ENCODE measurements at places on chromosomes 5 and 9.

DNA sequence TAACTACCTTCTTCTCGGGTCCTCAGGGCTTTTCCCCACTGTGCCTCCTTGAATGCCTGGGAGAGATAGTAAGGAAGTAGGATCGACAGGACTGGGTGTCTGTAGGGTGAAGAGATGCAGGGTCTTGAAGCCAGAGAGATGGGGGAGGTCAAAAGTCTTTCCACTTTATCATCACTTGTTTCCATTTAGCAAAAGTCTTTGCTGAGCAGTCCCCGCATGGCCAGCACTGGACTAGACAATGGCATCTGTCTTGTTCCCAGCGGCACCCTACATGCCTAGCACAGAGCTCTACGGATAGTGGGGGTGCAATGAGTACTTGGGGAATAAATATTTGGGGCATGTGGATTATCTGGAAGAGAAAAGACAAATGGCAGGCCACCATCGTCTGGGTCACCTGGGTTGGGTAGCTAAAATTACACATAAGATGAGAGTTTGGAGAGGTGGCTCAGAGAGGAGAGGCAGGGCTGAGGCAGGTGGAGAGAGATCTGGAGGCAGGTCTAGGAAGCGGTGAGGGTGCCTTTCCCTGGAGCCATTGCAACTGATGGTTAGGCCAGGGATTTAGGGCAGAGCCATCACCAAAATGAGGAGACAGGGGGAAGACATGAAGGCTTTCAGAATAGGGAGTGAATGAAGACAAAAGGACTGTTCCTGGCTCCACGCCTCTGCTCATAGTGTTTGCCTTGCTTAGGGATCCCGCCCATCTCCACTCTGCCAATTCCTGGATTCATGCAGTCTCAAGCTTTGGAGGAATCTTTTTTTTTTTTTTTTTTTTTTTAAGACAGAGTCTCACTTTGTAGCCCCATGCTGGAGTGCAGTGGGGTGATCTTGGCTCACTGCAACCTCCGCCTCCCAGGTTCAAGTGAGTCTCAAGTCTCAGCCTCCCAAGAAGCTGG, 250.8 kb upstream of the KLF4 start:
- DNase-seq: no peak

DNA sequence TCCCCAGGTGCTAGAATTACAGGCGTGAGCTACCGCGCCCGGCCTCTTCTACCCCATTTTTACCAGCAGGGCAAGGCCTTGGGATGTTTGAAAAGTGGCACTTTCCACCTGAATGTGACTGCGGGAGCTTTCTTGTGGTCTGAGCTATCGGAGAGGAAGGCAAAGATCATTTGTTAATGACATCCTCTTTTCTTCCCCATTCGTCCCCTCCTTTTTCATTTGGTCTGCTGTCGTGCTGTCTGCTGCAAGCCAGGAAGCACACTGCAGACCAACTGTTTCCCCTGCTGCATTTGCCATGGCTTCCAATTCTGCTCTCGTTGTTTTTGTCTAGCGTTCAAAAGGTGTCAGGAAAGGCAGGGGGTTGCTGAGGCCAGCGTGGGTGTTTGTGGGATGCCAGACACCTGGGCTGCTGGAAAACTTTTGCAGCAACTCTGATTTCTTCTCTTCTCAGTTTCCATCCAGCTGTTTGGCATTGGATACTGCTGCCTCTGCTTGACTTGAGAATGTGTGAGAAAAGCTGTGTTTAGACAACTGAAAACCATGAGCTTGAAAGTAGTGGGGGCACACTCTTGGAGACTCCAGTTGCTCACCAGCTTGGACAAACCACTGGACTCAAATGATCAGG, 196.4 kb upstream of the MSX2 start:
- no peak for DNase-seq

DNA sequence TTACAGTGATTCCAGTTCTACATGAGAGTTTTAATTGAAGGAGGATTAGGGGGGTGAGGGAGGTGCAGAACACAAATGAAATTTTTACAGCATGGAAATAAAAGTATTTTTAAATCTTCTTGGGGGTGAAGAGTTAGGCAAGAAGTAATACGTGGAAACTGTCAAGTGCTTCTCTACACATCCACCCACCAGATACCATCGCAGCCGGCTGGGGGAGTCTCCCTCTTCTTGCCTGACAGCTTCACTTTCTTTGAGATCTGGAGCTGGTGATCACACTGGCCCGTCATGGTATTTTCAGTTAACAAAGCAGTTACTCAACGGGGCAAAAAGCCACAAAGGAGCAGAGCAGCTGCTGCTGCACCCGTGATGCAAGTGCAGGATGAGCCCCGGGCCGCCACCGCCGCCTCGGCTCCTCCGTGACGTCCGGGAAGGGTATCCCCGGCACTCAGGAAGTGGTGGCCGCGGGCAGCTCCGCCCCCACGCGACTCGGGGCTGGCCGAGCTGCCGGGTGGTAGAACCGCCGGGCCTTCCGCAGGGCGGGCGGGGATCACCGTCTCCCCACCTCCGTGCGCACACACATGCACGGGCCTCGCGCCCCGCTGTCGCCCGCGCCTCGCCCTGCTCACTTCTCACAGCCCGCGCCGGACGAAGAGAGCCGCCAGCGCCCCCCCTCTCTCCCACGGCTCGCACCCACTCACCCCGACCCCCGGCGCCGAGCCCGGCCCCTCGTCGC, 2.4 kb upstream of the NR4A3 start:
- DNase-seq: peak; percentile 57

DNA sequence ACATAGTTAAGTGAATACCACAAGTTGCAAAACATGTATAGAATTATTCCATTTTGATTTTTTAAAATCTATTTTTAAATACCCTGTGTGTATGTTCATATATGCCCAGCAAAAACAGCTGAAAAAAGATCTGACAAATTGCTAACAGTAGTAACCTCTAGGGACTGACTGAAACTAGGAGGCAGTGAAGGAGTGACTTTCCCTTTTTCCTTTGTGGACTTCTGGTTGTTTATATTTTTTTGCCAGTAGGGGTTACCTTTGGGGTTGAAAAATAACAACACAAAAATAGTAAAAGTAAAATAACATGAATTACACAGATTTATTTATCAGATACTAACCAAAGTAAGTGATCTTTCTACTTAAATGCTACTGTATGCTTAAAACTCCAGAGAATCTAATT, 2.9 kb downstream of the MEGF9 start:
- DNase-seq: no peak

DNA sequence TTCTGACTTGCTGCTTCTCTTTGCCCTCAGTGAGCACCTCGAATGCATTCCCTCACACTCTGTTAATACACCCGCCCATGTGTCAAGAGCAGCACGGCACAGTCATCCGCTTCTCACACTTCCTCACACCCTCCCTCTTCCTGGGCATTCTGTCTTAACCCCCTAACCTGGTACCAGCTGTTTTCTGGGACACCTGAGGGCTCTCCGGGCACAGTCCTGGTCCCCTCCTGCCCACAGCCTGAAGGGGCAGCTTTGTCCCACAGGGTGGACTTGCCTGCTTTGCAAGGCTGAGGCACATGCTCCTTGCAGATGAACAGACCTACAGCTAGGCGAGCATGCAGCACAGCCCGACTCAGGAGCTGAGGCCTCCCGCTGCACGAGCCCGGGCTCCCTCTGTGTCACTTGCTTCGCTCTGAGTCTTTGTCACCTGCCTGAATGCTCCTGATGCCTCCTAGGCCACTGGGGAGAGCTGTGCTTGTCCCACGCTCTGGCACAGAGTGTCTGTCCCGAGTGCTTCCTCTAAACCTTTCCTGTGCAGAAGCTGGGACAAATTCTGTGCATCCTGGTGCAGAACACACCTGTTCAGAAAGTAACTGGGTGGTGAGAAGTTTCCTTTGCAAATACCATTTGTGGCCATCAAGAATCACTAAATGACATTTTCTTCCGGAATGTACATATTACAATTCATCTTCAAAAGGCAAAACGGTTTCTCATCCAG, 47.8 kb downstream of the AHRR start:
- DNase-seq: no peak

- DNase-seq: no peak
Measured at GRCh38 chr9:19445452-19445851, 36.6 kb downstream of the ACER2 start.

- DNase-seq: no peak
Measured at GRCh38 chr9:77588271-77588937, 59.7 kb downstream of the GNA14 start.

GRCh38 chr9:18605766-18606180, 131.8 kb downstream of the ADAMTSL1 start:
- DNase-seq: no peak

GRCh38 chr9:31848505-31849285, 535.7 kb upstream of the ACO1 start:
- DNase-seq: no peak

DNA sequence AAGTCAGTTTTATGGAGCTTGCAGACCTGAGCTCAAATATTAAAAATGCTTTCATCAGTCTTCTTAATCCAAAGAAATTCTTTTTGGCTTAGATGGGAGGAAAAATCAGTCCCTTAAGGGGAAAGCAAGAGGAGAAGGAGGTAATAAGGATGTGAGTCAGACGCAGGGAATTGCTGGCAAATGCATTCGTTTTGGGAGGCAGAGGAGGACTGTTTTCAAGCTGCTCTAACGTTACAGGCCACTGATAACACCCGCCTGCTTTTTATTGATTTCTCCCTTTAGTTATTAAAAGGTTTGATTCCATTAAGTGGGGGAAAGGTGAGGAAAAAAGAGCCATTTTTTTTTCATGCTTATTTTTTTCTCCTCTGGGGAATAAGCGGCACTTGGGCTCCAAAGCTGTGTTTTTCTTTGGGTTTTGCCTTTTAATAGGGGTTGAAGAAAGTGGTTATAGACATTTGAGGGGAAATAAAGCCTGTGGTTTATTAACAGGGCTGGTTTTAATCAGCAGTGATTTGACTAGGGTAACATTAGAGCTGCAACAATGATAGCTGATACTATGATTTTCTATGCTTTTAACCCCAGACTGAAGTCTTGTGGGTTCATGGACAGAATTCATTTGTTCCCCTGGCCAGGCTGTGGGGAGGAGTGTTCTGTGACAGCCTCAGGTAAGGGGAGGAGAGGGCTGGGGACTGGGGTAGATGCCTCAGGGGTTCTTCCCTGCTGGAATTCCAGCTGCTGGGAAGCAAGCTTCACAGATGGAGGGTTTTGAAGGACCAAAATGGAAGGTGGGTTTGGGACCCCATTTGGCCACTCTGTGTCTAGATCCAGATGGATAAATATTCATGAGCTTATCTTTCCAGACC, 225.2 kb downstream of the GAS1 start:
- DNase-seq: no peak

GRCh38 chr9:114027863-114028465, 50.1 kb downstream of the AMBP start:
- DNase-seq: no peak

GRCh38 chr5:80078921-80079320, 43.8 kb downstream of the THBS4 start:
- DNase-seq: no peak

DNA sequence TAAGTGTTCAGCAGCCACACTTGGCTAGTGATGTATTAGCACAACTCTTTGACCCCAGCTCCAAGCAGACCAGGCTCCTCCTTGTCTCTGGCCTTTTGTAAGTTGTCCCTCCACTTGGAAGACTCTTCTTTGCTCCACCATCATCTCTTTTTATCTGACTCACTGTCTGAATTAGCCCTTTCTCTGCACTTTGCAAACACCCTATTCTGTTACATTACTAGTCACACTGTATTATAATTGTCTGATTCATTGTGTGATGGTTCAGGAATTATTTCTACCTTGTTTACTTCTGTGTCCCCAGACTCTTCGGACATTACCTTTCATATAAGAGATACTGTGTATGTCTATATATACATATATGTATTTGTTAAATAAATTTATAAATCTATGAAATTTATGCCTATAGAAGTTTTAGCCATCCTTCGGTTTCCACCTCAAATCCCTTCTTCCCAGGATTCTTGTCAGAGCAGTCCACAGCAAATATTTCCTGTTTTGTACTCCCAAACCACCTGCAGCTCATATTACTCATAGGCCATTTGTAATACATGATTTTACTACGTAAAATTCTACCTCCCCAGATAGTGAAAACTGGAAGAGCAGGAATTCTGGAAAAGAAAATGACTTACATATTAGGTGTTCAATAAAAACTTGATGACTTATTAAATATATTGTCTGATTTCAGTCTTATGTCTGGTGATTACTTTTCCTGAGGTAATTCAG, 69.0 kb downstream of the MTAP start:
- no peak for DNase-seq

GRCh38 chr5:107459605-107460004, 211.1 kb downstream of the EFNA5 start:
- DNase-seq: no peak

DNA sequence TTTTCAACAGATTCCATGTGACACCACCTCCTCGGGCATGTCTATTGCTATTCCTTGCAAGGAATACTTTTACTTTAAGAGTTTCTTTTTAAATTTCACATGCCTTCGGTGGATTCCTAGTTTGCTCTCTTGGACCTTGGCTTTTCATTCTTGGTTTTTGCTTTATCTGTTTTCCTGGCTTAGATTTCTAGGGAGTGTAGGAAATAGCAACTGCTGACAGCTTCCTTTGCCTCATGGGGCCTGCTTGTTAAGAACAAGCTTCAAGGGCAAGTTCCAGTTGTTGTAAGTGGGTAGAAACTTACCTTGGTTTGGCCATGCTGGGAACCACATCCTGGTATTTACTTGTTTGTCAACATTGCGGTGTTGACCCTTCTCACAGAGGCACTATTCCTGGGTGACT, 348.5 kb downstream of the DMAC1 start:
- no peak for DNase-seq

DNA sequence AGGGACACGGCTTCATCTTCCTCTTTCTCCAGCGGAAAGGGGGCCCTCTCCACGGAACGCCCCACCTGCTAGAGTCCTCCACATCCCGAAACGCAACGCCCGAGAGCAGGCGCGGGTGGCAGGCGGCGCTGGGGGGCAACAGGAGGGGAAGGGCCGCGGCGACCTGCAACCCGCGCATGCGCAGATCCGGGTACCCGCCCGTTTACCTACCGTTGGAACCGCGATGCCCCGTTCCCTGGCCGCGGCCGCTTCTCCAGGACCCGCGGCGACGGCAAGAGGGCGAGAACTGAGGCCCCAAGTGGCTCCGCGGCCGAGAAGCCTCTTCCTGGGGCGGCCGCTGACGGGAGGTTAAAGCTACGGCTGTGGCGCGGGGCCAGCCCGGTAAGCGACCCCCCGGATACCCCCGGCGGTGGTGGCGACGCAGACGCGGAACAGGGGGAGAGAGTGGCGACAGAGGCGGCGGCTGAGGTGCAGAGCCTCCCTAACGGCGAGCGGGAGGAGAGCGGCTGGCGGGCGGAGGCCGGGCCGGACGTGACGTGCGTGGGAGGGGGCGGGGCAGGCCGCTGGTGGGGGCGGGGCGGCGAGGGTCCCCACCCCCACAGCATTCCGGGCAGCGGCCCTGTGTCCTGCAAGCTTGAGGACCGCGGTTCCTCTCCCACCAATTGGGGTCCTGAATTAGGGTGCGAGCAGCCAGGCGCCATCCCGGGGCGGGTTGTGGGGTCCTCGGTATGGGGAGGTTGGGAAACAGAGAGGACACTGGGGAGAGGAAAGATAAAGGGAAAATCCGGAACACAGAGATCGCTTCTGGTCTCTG, at the start of gene FAM13B:
TSS of gene FAM13B (minus strand) at position 508 of the 814 bp plus-strand sequence. CDS start 13,968 bp downstream, outside the sequence.
- peak; percentile 39 for DNase-seq

GRCh38 chr5:136226401-136226800, 33.4 kb upstream of the SMIM32 start:
- DNase-seq: no peak

All from esophagus squamous epithelium (tissue), 5 donors.